ENCODE measurements at places on chromosomes 6 and 20.
A peak's percentile ranks its signal among the peaks of the same experiment; 100 is the strongest.

- no peak for DNase-seq
These were observed 92.7 kb downstream of the L3MBTL3 start for GRCh38 chr6:130111031-130111430.

DNA sequence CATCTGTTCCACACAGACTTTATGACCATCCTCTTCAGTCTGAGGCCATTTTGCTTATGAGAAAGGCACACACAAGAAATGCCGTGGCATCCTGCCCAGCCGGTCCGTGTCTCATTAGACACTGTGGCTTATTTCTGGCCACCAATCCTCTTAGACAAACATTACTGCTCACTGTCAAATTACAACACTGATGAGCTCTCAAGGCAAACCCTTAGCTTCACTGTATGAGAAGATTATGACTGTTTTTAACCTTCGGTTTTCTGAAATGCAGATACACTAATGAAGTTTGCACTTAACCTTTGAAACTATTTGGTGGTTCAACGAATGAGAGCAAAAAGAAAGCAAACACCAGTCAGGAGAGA, 50.5 kb upstream of the DST start:
- no peak for DNase-seq

GRCh38 chr20:3515379-3516170, 44.8 kb downstream of the ATRN start:
- no peak for DNase-seq

GRCh38 chr20:17501701-17502100, 29.5 kb downstream of the BFSP1 start:
- DNase-seq: no peak

GRCh38 chr6:144378437-144378836, 93.3 kb downstream of the UTRN start:
- no peak for DNase-seq

DNA sequence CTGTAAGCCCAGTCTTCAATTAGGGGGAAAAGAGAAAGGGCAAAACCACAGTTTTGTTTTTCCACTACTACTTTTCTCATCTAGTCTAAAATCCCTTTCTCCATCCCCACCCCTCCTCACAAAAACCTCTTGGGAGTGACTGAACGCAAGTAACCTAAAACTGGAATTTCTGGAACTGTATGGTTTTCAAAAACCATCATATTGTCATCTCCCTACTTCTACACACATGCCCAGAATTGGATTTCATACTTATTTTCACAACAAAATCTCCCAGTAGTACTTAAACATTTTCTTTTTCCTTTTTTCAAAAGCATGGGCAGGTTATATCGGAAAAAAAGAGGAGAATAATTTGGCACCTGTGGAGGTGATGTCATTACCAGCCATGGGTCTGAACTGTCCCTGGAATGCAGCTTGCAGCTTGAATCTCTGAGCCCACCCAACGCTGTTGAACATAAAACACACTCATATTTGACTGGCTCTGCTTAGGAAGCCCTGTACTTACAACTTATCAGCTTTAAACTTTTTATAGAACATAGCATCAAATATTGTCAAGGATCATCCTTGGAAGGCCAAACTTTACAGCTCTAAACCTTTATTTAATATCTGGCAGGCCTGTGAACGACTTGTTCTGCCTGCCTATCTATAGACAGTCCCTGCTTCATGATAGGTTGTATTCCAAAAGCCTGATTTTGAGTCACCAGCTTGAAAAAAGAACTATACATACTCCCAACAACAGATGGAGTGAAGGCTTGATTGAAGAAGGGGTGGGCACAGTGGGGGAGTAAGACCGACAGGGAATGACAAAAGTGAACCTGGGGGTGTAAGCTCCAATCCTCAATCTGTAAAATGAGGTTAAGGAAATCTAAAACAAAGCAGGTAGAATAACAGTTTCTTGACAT, 59.3 kb downstream of the EPB41L2 start:
- DNase-seq: no peak

- no peak for DNase-seq
These were observed 222.0 kb downstream of the ATXN1 start for GRCh38 chr6:16539086-16539931.

DNA sequence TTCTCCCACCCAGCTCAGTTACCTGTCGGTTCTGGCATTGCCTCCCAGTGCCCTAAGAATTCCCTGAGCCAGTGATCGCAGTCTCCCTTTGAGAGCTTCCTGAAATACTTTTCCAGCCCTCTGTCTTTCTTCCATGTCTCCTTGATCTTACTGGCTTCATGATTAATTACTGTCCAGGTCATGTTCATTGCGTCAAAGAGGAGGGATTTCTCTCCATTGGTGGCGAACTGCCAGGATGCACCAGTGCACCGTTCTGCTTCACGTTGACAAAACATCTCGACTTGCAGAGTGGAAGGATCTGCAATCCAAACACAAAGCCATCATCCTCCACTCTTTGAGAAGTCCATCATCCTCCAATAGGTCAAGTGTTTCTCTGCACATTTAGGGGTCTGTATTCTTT, 8.6 kb downstream of the RAET1E start:
- no peak for DNase-seq

DNA sequence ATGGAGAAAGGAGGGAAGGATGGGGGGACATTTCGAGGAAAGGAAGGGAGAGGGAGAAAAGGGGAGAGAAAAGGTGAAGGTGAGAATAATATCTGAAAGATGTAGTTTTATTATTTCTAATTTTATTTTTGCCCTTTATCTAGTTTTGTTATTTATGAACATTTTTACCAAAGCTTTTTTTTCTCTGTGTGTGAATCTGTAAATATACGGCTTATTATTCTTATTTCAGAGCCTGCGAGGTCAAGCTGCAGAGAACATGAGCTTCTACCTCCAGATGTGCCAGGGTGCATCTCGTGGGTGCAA, 35.0 kb downstream of the HLA-A start:
- DNase-seq: no peak

DNA sequence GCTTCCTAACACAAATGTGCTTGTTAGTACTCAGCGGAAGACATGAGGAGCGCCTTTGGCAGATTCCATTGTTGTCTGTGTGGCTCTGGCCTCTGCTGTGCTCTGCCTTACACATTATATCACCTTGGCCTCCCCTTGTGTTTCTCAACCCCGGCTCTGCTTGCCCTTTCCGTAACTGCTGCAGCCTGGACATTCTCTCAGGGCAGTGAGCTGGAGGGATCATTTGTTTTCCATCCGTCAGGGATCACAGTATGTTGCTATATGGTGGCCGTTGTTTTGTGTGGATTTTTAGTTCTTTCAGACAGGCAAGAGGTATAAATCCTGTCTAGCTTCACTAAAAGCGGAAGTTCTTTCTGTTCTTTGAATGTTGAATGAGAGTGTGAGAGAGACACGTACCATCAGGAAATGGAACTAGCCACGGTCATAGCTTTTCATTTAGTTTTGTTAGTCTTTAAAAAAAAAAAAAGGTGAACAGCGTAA, 175.1 kb downstream of the JARID2 start:
- no peak for DNase-seq

DNA sequence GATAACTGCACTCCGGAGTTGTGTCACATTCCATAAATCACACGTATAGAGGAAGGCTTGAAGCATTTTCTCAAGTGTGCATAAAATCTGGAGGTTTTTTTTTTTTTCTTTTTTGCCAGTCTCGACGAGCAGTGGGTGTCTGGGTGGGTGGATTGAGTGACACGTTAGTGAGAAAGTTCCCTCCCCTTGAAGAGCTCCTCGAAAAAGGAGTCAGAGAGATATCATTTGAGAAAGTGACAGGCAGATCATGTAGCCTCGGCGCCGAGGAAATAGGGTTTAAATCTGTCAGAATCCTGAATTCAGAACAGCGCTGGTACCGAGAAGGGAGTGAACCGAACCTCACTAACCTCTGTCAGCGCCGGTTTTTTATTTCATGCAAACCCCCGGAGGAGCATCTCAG, 269.5 kb upstream of the ARID1B start:
- DNase-seq: no peak

DNA sequence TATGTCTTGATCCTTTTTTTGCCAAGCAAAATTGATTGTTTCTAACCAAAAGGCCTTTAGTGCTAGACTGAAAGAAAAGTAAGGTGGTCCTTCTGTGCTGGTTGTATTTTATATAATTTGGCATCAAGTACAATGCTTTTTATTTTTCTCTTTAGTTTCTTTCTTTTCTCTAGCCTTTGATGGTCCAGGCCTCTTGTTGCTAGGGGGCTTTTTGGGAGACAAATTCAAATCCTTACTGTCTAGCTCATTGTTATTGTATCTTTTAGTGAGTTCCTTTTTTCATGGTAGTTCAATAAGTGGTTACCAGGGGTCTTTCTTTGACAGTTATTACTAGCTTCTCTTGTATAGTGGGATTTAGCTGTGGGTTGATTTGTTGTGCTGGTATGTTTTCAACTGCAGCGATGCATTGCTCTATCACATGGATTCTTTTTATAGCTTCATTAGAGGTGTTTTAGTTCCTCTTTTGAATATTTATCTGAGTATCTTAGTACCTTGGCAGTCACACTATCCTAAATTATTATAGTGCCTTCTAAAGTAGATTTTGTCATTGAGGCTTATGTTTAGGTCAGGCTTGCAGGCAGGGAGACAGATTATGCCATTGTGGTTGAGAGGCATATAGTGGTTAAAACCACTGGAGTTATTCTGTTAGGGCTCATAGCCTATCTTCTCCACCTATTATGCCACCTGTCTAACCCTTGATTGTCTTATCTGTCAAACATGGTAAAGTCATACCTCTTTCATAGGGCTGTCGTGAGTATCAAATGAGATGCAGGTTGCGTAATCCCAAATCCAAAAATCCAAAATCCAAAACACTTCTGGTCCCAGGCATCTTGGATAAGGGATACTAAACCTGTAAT, 49.5 kb downstream of the KCNS1 start:
- DNase-seq: no peak

- DNase-seq: no peak
These were observed 94.5 kb downstream of the PKHD1 start for GRCh38 chr6:51992876-51993275.

- DNase-seq: no peak
These were observed 49.4 kb downstream of the EYA2 start for GRCh38 chr20:46943861-46944591.

DNA sequence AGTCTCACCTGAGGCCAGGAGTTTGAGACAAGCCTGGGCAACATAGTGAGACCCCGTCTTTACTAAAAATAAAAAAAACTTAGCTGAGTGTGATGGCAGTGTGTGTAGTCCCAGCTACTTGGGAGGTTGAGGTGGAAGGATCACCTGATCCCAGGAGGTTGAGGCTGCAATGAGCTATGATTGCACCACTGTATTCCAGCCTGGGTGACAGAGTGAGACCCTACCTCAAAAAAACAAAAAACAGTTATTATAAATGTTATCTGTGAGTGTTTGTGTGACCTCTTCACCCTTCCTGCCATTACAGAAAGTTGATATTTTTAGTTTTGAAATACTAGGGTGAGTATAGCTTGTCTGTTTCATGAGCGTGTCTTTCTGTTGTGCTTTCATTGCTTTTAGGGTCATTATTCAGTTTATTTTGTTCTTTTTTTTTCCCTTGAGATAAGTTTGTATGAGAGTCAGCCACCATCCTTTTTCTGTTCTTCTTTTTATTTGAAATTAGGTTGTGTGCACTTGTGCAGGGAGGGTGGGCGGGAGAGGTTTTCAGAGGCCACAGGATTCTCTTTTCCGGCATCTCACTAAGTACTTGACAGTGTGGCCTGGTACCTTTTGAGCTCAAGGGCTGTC, 26.2 kb downstream of the CDYL start:
- DNase-seq: no peak

DNA sequence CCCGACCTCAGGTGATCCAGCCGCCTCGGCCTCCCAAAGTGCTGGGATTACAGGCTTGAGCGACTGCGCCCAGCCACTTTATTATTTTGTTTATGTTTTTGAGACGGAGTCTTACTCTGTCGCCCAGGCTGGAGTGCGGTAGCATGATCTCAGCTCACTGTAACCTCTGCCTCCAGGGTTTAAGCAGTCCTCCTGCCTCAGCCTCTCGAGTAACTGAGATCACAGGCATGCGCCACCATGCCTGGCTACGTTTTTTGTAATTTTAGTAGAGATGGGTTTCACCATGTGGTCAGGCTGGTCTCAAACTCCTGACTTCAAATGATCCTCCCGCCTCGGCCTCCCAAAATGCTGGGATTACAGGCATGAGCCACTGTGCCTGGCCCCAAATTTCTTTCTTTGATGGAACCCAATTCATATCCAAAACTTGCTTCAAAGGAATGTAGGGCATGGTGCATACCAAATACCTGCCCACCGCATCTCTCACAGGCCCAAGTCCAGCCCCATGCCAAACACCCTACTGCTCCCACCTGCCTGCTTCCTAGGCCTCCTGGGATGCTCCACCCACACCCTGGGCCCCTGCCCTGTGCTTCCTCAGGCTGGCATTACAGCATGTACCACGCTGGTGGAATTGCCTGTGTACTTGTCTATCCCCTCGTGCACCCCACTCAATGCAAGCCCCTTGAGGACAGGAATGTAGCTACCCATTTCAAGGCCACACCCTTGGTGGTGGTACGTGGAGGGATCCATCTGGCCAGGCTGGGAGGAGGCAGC, 4.9 kb upstream of the HMGA1 start:
- no peak for DNase-seq

DNA sequence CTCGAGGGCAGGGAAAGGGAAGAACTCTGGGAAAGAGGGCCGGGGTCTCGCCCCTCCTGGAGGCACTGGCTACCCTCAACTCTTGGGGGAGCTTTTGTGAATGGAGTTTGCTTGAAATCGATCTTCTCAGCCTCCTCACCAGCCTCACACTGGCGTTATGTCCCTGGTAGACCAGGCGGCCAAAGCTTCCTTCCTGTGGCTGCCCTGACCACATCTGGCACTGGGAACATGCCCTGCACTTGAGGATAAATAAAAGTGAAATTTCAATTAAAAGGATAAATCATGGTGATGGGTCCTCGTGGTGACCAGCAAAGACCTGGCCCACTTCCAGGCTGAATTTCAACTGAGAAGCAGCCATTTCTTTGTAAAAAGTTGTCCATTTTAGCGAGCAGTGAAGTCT, 234.7 kb downstream of the TAF4 start:
- DNase-seq: no peak

- DNase-seq: no peak
These were observed 103.8 kb downstream of the PKHD1 start for GRCh38 chr6:51983564-51983963.

DNA sequence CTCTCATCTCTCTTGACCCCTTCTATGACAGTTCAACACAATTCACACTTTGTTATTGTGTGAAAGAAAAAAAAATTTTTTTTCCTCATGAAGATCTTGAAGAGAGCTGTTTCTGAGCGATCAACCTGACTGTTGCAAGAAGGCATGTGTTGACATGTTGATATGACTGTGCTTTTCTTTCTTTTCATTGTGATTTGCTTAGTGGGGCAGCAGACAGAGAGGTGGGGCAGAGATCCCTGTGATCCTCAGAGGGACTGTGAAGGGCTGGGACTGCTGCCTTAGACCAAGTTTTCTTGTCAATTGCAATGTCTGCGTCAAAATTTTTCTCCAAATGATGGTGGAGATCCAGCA, 70.8 kb upstream of the IYD start:
- no peak for DNase-seq

GRCh38 chr6:36501686-36502085, 45.6 kb downstream of the STK38 start:
- no peak for DNase-seq

- no peak for DNase-seq
These were observed 85.3 kb downstream of the DCDC2 start for GRCh38 chr6:24272553-24272952.

- no peak for DNase-seq
These were observed 87.8 kb upstream of the ASCC3 start for GRCh38 chr6:100968949-100969348.

- DNase-seq: peak; percentile 92
These were observed 299.7 kb downstream of the PLCB1 start for GRCh38 chr20:8431538-8432434.

GRCh38 chr6:88168362-88168761, 2.2 kb upstream of the CNR1 start:
- no peak for DNase-seq
